ENCODE measurements at places on chromosomes 5 and 9. TPM values are rescaled to one million over a fixed set of nuclear protein-coding genes. Genes with fewer than 3 reads are reported as not detected.
A peak's percentile ranks its signal among the peaks of the same experiment; 100 is the strongest.

The AFAP1L1 gene
- 10.0 TPM for total RNA-seq

The EXOC3 gene
- 64.0 TPM for total RNA-seq

- peaks cover 7% of the 10 kb centered on the region for H3K4me1 ChIP-seq
- no peak overlapping the region for H3K27ac ChIP-seq
- peak; percentile 0 for DNase-seq
- H3K36me3 ChIP-seq, result no peaks in the 10 kb centered on the region
These were observed 89.2 kb downstream of the ACER2 start for GRCh38 chr9:19498015-19498414.

DNA sequence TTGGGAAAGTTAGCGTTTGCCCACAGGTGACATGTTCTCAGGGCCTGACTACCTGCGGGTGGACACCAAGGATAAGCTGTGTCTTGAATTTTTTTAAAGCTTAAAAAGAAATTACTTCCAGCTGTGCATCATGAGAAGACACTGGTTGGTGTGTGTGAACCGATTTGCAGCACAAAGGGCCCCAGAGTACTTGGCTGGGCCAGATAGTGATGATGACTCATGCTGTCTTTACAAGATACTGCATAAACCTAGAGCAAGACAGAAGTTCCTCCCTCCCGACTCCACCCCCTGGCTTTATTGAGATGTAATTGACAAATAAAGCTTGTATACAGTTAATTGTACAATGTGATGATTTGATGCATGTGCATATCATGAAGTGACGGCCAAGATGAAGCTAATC, 212.8 kb downstream of the NXNL2 start:
- H3K27me3 ChIP-seq, result no peaks in the 10 kb centered on the region
- H3K4me1 ChIP-seq, result peaks cover 57% of the 10 kb centered on the region
- DNase-seq, result peak; percentile 93
- no peaks in the 10 kb centered on the region for H3K36me3 ChIP-seq
- no peak overlapping the region for H3K4me3 ChIP-seq

- H3K27me3 ChIP-seq, result no peaks in the 10 kb centered on the region
- no peaks in the 10 kb centered on the region for H3K4me1 ChIP-seq
- H3K27ac ChIP-seq, result no peak overlapping the region
- DNase-seq, result no peak
These were observed 15.6 kb upstream of the GDNF start for GRCh38 chr5:37855438-37855837.
